Iris pigment epithelial cell (primary cell): ENCODE measurements at places on chromosomes 1 and 21.
A peak's percentile ranks its signal among the peaks of the same experiment; 100 is the strongest.

DNA sequence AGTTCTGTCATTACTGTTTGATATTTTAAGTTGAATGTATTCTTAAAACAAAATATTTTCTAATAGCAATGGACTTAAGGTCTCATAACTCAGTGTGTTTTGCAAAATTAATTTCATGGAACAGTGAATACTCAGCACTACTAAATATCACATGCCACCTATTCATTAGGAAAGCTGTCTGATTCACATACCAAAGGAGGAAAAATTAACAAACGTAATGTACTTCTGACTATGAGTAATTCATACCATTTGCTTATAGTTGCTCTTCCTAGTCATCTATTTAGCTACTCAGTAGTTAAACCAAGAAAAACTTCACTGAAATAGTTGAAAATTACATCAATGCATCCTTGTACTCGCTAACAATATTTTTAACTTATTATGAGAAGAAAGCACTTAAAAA, 35.2 kb downstream of the TP53BP2 start:
- peak; percentile 24 for DNase-seq

DNA sequence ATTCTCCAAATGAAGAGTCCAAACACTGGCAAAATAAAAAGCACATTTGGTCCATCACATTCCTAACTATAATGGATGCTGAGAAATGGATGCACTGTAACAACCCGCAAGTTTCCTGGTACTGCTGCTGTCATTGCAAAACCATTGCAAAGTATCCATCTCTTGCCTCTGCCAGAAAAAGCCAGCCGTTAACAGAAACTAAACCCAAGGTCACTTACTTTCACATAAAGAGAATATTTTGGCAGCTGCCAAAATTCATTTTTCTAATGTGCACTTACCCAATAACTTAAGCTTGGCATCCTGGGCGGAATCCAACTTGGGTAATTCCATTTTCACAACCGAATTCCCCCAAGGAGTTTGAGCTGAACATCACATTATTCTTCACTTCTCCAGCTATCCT, 77.0 kb upstream of the LRRC8D start:
- no peak for DNase-seq

DNA sequence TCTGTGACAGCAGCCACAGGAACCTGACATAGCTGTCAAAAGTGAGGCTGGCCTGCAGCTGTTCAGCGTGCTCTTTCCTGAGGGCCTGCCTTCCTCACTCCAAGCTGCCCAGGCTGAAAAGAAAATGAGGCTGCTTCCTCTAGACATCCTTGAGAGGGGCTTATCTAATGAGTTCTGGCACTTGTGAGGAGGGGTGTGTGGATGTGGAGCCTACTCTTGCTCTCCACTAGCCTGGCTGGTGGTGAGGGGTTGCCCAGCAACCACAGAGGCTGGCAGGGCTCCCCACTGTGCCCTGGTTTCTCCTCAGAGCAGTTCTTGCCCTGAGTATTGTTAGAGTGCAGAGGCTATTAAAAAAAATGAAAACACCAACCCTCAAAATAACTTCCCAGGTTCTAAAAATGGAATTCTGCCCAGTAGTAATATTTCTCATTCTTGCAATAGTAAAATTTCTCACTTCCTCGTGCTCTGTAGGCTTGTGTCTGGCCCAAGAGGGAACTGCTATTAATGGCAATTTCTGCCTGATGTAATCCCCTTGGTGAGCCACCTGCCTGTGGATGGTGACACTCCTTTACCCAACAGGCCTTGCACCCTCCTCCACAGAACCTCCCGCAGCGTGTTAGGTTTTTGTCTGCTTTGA, 52.6 kb upstream of the EPS8L3 start:
- DNase-seq: no peak

GRCh38 chr21:34935452-34935851, 113.7 kb downstream of the RUNX1 start:
- DNase-seq: peak; percentile 42

DNA sequence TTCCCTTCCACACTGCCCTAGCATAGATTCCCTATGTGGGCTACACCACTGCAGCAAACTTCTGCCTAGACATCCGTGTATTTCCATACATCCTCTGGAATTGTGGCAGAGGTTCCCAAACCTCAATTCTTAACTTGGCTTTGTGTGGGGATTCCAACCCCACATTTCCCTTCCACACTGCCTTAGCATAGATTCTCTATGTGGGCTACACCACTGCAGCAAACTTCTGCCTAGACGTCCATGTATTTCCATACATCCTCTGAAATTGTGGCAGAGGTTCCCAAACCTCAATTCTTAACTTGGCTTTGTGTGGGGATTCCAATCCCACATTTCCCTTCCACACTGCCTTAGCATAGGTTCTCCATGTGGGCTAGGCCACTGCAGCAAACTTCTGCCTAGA, 31.4 kb downstream of the ZNF670 start:
- DNase-seq: no peak

DNA sequence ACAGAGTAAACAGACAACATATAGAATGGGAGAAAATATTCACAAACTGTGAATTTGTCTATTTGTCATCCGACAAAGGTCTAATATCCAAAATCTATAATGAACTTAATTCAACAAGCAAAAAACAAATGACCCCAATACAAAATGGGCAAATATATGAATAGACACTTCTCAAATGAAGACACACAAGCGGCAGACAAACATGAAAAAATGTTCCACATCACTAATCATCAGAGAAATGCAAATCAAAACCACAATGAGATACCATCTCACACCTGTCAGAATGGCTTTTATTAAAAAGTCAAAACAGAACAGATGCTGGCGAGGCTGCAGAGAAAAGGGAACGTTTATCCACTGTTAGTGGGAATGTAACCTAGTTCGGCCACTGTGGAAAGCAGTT, 72.7 kb downstream of the SMYD3 start:
- no peak for DNase-seq

- DNase-seq: no peak
Measured at GRCh38 chr21:41900401-41900800, 21.3 kb upstream of the PRDM15 start.

- DNase-seq: no peak
Measured at GRCh38 chr21:27703791-27704190, 736.9 kb upstream of the ADAMTS5 start.

DNA sequence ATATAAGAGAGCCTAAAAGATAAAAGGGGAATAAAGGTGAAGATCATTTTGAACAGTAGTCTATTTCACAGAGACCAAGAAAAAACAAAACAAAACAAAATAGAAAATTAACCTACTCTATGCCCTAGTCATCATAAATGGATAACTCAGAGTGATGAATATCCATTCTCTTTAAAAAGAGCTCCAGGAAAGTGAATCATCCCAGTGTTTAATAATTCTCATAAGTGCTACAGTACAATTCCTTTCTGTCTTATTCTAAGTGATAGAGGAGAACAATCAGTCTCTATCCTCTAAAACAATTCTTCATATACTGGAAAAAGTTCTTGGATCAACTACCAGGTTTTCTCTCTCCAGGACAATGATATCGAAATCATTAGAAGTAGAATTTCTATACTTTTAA, 45.8 kb downstream of the GDAP2 start:
- DNase-seq: no peak

- peak; percentile 91 for DNase-seq
Measured at GRCh38 chr1:94122201-94122970, 1.4 kb upstream of the ABCA4 start.

DNA sequence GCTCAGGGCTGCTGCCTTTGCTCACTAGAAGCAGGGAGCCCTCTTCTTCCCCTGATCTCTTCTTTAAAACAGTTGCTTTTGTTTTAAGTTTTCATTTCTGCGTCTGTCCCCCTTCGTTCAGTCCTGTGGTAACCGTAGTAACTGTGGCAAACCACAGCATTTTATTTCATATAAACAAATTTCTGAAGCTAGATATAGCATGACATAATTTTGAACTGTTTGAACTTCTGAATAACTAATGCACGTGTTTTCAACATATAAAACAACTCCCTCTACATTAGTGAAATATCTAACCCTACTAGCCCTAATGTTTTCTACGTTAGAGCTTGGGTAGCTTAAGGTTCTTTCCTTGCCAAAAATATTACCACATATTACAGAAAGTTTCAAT, 104.6 kb downstream of the DISP1 start:
- DNase-seq: peak; percentile 83
